Tongue (tissue), 3 donors: ENCODE measurements at places on chromosomes 13 and 19.
A peak's percentile ranks its signal among the peaks of the same experiment; 100 is the strongest.

- DNase-seq, result no peak
Measured at GRCh38 chr19:43447655-43448054, 17.8 kb downstream of the LYPD3 start.

GRCh38 chr19:31626941-31627340 lies 277.7 kb upstream of the TSHZ3 start:
- DNase-seq, result no peak

DNA sequence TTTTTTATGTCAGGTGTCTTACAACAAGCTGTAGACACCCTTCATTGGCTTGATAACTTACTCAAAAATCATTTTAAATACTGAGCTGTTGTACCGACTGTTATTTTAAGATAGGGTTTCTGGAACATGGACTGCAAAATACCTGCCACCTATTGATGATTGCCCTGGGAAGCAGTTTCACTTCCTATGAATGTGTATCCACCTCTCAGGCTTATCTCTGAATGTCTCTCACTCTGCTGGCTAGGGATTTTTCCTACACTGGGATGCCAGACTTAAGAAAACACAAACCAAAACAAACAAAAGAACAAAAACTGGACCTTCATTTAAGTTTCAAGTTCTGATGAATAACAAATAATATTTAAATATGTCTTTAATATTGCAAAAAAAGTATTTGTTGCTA lies 663.7 kb downstream of the EFNB2 start:
- DNase-seq, result no peak

DNA sequence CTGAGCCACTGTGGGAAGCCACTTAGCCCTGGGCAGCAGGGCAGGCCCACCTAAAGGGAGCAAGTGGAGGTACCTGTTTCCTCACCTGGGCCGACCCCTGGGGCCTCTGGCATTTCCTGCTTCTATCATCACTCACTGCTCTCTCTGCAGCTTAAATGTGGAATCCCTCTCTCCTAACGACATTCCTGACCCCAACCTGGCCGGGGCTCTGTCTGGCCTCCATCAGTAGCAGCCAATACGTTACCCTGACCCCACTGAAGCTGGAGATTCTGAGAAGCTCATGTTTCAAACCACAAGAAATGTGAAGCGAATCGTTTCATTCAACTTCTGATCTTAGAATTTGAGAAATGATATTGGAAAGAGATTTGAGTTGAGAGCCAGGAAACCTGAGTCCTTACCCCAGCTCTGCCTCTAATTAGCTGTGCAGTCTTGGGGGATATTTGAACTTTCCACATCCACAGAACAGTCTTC lies 39.9 kb downstream of the DOCK9 start:
- DNase-seq, result peak; percentile 50

- no peak for DNase-seq
Measured at GRCh38 chr13:44739120-44739519, 163.0 kb upstream of the TSC22D1 start.

DNA sequence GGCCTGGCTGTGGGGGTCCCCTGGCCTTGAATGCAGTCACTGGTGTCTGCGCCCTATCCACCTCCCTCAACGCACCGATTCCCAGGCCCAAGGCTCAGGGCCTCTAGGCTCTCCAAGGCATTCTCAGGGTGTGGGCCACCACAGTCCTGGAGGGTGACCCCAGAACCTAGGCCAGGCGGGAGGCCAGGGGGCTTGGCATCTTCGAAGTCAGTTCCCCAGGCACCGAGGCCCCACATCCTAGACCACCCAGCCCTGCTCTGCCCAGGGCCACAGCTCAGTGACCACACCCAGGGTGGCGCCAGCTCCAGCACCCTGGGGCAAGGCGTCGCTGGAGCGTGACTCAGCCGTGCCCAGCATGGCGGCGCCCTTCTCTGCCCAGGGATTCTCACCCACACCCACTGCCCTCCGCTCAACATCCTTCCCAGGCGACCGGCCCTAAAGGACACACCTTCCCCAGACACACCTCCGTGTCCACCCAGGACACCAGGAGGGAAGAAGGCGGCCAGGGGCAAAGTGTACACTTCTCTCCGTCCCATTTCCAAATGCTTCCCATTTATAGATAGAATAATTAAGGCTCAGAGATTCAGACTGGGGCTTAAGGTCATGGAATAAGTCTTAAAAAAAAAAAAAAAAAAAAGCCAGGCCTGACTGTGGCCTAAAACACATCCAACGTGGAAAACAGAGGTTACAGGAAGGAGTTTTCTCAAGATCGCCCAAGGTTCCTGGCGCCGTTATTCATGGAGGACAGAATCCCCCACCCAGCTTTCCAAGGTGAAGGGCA lies 36.4 kb upstream of the NANOS3 start:
- peak; percentile 40 for DNase-seq

GRCh38 chr13:49597043-49597641 lies 11.8 kb upstream of the RCBTB1 start:
- no peak for DNase-seq

- DNase-seq, result no peak
Measured at GRCh38 chr19:50817941-50818858, 5.4 kb downstream of the KLK1 start.

DNA sequence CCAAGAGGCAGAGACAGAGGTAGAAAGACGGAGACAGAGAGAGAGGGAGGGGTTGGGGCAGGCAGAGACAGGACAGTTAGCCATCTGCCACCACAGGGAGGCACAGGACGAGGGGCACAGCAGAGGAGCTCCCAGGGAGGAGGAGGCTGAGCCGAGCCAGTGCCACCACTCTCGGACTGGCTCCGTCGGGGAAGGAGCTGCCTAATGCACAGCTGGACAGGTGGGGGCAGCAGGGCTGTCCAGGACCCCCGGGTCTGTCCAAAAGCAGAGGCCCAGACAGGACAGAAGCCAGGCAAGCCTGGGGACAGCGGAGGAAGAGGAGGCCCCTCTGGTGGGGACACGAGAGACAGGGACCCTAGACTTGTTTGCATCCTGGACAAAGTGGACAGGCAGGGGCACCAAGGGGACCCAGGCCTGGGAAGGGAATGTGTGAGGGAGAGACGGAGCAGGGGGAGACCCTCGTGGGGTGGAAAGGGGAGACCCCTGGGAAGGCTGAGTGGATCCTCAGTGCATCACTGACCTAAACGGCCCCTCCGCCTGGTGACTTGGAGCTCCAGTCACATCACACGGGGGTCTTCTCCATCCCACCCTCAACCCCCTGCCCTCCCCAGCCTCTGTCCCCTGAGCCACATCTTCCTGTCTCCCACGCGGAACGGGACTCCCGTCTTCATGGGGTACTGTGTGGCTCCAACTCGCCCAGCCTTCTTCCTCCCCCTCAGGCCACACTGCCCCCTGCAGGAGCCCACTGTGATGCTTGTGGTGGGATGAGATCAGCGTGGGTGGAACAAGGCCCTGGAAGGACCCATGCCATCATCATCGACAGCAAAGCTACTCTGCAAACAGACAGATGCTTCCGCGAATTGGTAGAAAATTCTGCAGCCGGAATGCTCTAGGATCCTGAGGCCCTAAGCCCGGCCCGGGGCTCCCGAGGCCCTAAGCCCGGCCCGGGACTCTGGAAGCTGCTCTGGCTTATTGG lies 915 bp downstream of the F10 start:
- no peak for DNase-seq

- no peak for DNase-seq
Measured at GRCh38 chr19:4278010-4278409, 1.1 kb upstream of the SHD start.

- no peak for DNase-seq
Measured at GRCh38 chr19:56177564-56178243, 1.9 kb downstream of the GALP start.

- DNase-seq, result peak; percentile 81
Measured at GRCh38 chr19:2274931-2275535, 6.9 kb downstream of the PEAK3 start.

GRCh38 chr13:24243302-24243701 lies 66.1 kb upstream of the C1QTNF9 start:
- DNase-seq, result no peak

DNA sequence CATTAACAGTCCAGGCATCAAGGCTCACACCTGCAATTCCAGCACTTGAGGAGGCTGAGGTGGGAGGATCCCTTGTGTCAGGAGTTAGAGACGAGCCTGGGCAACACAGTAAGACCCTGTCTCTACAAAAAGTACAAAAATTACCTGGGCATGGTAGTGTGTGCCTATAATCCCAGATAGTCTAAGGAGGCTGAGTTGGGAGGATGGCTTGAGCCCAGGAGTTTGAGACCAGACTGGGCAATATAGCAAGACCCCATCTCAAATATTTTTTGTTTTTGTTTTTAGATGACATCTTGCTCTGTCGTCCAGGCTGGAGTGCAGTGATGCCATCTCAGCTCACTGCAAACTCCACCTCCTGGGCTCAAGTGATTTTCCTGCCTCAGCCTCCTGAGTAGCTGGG lies 40.1 kb upstream of the ONECUT3 start:
- no peak for DNase-seq

- no peak for DNase-seq
Measured at GRCh38 chr13:46995874-46996273, 99.0 kb upstream of the HTR2A start.

DNA sequence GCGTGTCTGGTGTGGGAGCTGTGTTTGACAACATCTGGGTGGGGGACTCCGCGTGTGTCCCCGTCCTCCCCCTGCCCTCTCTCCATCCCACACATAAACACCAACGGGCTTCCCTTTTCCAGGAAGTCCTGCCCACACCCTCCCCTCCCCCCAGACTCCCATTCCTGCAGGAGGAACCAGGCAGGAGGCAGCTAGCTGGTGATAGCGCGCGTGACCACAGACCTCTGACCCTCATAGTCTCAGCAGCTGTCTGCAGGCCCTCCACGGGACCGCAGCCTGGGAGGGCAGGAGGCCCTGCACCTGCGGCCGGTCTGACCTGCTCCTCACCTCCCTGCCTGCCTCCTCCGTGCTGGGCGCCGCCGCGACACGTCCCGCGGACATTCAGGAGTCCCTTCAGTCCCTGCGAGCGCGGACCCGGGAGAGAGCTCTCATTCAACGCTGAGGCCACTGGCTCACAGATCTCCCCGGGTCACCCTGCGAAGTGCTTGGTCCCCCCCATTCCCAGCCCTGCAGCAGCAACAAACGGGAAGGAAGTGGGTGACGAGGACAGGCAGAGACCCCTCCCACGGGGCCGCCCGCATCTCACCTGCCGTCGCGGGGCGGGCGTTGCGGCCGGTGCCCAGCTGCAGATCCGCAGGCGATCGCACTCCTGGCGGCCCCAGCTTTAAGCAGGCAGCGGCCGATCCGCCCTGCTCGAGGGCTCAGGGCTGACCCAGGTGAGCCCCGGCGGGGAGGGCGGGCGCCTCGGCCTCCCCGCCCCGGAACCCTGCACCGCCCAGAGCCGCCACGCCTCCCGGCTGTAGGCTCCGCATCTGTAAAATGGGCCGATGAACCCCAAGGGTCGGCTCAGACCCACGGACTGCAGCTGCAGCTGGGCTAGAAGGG lies 1.1 kb upstream of the ACP5 start:
- DNase-seq, result no peak

- DNase-seq, result no peak
Measured at GRCh38 chr19:52710538-52710937, 24.3 kb downstream of the ZNF611 start.

DNA sequence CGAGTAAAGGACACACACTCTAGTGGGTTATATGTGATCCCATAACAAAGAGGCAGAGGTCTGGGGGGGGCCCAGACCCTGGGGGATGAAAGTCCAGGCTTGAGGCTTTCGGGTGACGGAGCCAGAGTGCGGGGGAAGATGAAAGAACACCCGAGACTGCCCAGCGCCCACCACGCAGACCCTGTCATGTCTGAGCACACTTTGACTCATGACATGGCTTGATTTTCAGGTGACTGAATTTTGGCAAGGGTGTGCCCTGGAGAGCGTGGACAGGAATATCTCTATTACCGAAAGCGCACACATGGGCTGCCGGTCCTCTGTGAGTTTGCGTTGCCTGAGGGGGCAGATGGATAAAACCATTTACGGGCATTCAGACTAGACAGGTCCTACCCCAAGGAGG lies 192.0 kb upstream of the SOX1 start:
- DNase-seq, result no peak

- DNase-seq, result no peak
Measured at GRCh38 chr19:16859626-16860025, 29.2 kb upstream of the F2RL3 start.

DNA sequence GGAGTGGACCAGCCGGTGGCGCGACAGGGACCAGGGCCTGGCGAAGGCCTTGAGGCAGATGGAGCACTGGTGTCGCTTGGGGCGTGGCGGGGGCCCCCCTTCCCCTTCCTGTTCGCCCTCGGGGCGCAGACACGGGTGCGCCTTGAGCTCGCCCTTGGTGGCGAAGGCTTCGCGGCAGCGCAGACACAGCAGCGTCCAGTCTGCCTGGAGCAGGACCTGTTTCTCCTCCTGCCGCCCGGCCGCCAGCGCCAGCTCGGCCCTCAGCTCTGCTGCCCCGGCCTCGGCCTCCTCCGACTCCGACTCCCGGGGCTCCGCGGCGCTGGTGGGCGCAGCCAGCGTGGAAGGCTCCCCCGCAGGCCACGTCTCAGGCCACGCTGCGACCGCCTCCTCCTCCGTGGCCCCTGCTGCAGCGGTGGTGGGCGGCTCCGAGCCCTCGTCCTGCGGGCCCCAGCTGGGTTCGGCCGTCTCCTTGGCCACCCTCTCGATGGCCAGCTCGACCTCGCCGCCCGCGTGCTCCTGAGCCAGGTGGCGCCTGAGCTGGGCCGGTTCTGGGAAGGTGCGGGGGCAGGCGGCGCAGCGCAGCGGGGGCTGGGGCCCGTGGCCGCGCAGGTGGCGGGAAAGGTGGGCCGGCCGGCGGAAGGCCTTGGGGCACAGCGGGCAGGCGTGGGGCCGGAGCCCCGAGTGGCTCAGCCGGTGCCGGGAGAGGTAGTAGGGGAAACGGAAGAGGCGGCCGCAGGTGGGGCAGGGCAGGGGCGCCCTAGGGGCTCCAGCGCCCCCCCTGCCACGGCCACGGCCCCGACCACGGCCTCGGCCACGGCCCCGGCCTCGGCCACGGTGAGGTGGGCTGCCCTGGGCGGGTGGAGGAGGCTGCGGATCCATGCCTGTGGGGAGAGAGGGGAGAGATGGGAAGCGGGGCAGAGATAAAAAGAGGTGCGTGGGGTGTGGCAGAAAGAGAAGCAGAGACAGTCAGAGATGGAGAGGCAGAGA lies 1.6 kb downstream of the ZNF579 start:
- no peak for DNase-seq

DNA sequence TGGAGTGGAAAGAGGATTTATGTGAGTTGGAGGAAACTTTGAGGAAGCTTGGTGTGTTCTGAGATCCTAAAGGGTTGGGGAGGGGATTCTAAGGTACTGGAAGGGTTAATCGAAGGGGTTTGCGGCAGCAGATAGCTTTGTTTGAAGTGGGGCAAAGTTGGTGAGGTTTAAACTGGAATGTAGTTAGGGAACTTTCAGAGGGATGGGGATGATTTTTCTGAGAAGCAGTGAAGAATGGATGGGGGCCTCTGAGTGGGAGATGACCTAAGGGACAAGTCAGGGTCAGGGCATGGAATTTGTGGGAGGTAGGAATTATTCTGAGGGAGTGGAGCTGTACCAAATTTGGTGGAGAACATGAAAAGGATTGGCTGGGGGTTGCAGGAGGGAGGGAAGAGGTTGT lies 3.9 kb downstream of the SAE1 start:
- no peak for DNase-seq

GRCh38 chr13:24202215-24202614 lies 41.7 kb downstream of the SPATA13 start:
- no peak for DNase-seq
